ENCODE measurements at places on chromosomes 1 and 21.

DNA sequence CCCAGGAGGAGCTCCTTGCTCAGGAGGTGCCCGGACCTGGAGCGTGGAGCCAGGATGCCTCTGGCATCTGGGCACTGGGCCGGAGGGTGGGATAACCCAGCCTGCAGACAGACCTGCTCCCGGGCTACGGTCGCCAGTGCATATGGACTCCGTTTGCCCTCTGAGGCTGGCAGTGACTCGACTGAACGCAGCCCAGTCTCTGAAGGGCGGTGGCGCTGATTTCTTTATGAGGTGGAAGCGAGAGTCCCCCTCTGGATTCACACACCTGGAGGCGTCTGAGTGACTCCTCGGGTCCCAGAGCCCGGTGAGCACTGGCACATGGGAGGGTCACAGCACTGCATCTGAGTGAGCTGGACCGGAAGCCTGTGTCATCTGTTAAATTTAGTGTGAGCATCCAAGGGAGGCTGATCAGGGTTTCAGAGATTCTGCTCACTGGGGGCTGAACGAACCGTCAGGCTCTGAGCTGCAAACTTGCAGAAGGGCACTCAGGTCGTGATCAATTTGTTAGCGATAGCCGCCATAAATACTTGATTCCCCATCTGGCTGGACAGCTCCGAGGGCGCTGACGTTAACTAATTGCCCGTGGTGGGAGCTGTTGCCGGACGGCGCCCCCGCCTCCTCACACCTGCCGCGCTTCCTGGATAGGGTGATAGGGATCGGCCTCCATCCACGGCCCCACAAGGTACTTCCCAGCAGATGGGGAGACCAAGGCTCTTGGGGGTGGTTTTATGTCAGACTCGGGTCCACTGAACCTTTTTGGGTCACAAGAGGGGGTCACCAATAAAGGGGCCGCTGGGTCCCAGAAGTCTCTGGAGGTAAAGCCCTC, 60.7 kb upstream of the TTC34 start:
- DNase-seq = no peak

DNA sequence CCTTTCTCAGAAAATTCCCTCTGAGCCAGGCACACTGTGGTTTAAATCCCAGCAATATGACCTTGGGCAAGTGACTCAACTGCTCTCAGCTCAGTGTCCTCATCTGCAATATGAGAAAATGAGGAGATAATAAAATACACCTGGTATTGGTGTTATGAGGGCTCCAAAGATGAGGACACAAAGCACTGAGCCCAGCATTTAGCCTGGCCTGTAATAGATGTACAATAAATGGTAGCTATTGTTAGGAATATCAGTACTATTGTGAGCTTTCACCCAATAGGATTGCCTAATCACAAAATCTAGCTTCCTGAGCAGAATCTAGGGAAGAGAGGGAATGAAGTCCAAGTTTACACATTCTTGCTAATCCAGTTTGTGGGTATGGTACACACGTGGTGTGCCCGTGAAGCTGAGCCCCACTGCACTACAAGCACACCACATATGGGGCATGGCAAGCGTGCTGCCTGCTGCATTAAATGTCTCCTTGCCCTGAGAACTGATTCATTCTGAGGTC, 24.3 kb upstream of the SLC30A1 start:
- no peak for DNase-seq

DNA sequence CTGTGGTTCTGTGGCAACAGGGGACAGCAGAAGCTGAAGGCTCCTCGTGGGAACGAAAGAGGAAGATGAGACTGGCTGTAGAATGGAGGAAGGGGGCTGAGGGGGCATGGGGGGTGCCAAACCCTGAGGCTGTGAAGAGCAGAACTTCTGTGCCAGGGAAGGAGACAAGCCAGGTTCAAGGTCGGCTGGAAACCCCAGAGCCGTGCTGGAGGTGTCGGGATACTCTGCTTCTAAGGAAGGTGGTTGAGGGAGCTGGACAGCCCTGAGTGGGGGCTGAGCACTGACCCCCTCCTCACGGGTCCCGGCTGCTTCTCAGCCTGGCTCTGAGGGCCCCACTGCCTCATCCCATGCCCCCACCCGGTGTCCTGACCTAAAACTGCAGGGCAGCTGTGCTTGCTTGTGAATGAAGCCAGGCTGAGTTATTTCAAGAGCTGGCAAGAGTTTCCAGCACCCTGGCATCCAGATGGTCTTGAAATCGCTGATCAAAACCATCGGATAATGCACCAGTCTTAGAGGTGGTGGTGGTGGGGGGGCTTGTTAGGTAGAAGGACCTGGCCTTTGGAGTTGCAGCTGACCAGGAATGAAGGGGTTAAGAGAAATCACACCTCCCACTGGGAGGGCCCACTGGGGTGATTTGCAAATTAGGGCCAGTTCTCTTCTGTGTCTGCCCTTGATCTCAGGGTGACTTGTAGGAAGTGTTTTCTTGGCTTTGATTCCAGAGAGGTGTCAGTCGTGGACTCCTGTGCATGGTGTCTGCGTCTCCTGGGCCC, 218.9 kb upstream of the C1orf174 start:
- no peak for DNase-seq

DNA sequence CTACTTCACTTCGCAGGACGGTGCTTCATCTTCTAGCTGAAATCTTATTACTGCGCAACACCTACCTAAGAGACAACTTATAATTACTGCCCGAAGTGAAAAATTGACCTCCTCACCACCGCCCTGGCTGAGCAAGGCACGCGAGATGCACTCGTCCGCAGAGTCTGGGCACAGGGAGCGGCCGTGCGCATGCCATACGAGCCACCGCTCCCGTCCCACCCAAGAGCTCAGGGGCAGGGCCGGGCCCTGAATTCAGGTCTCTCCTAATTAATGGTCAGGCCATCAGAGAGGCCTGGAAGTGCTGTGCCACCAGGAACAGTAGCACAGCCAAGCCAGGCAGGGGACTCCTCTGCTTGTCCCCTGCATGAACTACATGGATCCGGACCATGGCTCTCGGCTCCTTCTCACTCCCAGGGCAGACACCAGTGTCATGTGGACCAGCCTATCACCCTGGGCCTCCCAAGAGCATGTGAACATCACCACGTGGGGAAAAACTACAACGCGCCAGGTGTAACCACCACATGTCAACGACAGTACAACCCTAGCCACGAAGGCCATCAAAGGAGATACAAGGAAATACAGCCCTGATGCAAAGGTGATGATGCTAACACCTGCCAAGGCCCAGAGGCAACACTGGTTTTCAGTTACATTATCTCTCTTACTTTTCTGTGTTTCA, 11.5 kb downstream of the RIPK4 start:
- no peak for DNase-seq

DNA sequence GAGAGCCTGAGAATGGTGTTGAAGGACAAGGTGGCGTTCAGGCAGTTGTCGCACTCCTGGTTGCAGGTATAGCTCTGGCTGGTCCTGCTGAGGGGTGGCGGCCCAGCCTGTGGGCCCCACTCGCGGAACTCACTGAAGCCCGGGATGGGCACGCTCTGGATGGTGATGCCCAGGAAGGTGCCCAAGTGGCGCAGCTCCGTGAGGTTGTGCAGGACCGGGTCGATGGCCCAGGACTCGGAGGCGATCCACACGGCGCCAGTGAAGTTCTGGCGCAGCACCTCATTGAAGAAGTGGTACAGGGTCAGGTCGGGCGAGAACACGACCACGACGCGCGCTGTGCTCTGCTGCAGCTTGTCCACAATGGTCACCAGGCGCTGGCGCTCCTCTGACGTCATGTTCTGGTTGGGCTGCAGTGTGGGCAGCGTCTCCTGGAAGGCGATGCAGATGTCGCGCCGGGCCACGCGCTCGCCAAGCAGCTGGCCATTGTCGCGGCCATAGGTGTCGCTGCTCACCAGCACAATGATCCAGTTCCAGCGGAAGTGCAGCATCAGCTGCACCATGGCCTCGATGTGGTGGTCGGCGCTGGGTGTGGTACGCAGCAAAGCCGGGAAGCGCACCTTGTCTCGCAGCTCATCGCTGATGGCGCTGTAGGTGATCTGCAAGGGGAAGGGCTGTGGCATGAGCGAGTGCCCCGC, 5.0 kb downstream of the TAS1R2 start:
- no peak for DNase-seq

DNA sequence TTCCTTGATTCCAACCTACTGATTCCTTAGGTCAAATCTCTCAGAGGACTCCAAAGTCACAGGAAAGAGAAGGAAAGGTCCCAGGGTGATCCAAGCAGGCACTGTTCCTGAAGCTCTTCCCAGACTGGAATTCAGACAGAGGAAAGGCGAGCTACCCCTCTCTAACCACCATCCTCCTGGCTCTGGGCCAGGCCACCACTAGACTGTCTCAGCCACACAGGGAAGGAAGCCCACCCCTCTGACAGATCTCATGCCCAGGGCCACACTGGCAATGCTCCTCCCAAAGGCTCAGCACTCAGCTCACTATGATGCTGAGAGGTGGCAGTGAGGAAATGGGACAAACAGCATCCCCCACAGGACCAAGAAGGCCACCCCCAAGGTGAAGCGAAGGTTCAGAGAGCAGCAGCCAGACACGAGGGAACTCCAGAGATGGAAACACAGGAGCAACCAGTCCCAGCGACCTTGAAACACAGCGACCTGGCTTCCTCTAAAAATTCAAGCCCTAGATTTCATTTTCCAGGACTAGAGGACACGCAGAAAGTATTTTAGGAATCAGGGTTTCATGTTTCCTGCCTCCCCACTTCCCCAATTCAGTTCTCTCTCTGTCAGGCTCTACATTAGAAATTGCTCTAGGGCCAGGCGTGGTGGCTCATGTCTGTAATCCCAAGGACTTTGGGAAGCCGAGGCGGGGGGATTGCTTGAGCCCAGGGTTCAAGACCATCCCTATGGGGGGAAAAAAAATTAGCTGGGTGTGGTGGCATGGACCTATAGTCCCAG, 18.8 kb downstream of the PIK3C2B start:
- no peak for DNase-seq

GRCh38 chr1:182189535-182190066, 128.1 kb upstream of the ZNF648 start:
- DNase-seq = no peak

GRCh38 chr1:9716404-9717192, 65.1 kb downstream of the PIK3CD start:
- DNase-seq = no peak

DNA sequence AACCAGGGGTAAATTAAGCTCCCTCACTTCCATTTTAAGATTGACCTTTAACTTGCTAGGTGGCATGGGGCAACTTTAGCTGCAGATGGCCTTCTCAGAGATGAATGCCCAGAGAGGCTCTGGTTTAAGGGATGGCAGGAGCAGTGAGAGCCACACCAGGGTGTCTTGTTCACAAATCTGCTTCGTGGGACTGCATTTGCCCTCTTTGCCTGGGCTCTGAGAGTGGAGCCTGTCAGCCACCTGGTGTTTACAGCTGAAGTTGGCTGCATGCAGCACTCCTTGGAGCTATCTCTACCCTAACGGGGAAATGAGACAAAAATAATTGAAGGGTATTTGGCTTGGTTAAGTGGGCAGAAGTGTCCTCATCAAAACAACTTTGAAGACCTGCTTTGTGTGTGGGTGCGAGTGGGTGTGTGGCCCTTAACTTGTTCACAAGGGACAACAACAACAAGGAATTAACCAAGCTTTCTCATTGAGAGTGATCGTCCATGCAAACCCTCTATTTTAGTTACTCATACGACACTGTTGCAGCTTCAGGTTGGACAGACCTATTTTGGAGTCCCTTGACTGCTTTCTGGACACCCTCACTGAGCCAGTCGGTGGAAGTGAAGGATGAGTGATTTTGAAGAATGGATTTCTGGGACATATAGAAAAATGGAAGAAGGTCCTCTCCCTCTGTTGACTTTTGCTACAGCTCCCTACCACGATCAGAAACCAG, 29.8 kb downstream of the PGM1 start:
- no peak for DNase-seq

- DNase-seq = no peak
Measured at GRCh38 chr1:179228783-179229213, 679 bp downstream of the ABL2 start.

DNA sequence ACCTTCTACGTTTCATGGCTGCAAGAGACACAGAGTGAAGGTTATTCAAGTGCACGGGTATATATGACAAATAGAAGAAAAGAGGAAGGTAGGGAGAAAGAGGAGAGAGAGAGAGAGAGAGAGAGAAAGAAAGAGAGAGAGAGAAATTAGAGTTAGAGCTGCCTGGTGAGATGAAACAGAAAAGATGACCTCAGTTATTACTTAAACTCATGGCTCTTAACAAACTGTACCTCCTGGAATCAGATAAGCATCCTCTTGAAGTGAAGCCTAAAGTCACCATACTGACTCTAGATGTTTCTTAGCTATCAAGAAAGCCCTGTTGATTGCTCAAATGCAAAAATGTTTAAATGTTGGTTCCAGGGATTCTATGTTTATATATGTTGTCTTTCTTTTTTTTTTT, 597.7 kb upstream of the ZP4 start:
- DNase-seq = no peak

GRCh38 chr1:118143121-118143520, 41.9 kb downstream of the SPAG17 start:
- DNase-seq = no peak

DNA sequence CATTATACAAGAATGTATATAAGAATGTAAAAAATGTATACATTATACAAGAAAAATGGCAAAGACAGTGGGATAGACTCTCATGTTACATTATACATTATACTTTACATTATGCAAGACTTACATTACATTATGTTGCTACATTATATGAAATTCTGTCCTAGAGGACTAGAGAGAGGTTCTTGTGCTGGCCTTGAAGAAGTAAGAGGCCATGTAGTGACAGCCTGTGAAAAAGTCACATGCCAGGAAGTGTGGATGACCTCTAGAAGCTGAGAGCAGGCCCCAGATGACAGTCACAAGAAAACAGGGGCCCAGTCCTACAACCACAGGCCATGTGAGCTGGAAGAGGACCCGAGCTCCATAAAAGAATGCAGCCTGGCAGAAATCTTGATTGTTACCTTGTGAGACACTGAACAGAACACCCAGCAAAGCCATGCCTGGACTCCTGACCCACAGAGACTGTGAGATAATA, 30.5 kb upstream of the AHCYL1 start:
- DNase-seq = no peak

DNA sequence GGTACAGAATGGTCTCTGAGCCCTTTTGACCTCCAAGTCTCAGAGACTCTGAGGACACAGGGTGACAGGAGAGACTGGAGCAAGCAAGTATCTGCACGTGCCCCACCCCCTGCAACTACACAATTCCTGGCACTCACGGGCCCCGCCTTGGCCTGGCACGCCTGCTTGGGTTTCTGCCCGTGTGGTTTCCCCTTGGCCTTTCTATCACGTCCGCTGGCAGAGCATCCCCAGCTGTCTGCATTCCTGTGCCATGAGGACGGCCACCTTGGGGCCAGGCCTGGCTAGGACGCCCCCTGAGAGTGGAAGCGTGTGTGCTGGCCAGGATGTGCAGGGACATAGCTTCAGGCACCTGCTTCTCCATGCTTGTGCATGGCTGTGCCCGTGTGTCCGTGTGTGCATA, 14.3 kb upstream of the EDN2 start:
- no peak for DNase-seq

All from AG04449 (cell line).